ENCODE measurements at places on chromosomes 16 and 17.
A peak's percentile ranks its signal among the peaks of the same experiment; 100 is the strongest.

DNA sequence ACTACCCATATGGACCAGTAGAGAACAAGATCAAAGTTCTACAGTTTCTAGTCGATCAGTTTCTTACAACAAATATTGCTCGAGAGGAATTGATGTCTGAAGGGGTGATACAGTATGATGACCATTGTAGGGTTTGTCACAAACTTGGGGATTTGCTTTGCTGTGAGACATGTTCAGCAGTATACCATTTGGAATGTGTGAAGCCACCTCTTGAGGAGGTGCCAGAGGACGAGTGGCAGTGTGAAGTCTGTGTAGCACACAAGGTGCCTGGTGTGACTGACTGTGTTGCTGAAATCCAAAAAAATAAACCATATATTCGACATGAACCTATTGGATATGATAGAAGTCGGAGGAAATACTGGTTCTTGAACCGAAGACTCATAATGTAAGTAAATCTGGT, 29.1 kb downstream of the BPTF start:
- DNase-seq: no peak

DNA sequence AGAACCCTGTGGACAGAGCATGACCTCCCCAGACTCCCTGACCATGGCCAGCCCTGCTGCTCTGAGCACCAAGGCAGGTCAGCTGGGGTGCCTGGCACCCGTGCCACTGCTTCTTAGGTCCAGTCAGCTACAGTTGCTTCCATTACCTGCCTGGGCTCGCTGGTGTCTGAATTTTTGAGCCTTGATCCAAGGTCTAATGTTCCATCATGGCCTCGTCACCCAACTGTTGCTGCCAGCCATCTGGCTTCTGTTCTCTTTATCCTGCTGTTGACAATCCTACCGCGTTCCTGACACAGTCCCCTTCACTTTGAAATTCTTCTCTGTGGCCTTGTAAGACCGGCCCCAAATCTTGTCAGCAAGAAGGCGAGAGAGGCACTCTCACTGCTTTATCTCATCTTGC, 16.7 kb downstream of the GLYR1 start:
- no peak for DNase-seq

DNA sequence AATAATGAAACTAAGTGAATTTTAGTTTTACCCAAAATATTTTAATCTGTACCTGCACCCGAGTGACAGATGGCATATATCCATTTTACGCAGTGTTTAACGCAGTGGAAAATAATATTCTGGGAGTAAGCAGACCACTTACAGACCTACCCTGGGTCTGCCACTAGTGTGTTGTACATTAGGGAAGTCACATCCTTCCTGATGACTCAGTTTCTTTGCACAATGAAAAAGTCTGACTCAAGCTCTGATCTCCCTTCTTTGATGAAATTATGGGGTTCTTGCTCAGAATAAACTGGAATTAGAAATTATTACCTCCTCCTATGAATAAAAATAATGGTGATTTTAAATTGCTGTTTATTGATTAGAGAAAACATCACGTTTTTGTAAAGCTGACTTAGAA, 123.2 kb upstream of the AXIN2 start:
- DNase-seq: no peak

- DNase-seq: no peak
Measured at GRCh38 chr16:67278773-67279295, 498 bp upstream of the PLEKHG4 start.

- no peak for DNase-seq
Measured at GRCh38 chr17:36940313-36941264, 3.3 kb downstream of the LHX1 start.

DNA sequence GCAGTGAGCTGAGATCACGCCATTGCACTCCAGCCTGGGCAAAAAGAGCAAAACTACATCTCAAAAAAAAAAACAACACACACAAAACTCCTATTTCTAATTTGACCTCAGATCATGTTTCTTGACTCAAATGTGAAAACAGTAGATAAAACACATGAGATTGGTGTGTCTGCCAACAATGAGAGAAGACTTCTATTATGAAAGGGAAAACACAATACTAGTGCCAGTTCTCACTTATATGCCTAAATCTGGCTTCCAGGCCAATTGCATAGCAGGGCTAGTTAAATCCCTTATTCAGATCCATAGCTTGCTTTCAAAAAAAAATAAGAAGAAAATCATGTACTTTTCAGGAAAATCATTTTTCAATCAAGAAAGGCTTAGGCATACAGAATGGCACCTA, 39.4 kb downstream of the AP1G1 start:
- DNase-seq: no peak

DNA sequence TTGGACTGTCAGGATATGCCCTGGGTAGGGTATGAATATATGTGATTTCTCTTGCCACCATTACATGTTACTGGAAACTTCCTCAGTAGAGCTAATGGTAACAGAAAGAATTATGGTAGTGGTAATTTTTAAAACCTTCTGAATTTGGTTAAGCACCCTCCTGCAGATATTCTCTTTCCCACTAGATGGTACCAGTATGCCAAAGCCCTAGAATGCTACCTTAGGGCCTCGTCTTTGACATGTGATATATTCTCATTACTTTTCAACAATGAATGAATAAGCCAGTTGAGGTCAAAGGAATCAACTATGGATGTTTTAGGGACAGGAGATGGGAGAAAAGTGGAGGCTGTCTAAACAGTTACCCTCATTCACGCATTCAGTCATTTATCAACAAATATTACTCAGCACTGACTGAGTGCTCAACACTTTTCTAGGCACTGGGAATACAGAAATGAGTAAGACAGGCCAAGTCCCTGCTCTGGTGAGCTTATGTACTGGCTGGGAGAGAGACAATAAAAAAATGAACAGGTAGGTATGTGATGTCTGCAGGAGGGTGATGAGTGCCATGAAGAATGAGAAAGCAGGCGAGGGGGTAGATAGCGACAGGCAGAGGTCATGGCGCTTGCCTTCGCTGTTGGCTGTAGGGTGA, 14.7 kb downstream of the CDH13 start:
- DNase-seq: no peak

- no peak for DNase-seq
Measured at GRCh38 chr17:9700754-9701476, 55.6 kb downstream of the USP43 start.

GRCh38 chr17:673200-673681, 41.4 kb downstream of the VPS53 start:
- DNase-seq: no peak

DNA sequence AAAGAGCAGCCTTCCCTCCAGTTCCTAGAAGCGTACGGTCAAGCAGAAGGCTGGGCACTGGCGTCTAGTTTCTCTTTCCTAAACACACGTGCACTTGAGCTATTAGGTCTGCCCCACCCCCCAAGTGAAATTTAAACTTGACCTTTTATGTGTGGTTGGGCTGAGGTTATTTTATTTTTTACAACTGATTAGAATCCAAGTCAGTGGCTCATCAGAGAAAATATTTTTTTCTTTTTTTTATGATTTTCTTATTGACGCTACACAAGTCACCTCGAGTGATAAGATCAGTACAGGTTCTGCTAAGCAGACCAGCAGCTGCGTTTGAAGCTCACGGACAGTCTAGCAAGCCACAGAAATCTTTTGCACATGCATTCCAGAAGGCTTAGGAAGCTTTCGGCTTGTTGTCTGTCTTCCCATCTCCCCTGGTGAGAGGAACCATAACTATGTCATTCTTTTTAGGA, 95.1 kb downstream of the ZFHX3 start:
- no peak for DNase-seq

GRCh38 chr17:15914400-15915170, 30.3 kb upstream of the ADORA2B start:
- DNase-seq: no peak

DNA sequence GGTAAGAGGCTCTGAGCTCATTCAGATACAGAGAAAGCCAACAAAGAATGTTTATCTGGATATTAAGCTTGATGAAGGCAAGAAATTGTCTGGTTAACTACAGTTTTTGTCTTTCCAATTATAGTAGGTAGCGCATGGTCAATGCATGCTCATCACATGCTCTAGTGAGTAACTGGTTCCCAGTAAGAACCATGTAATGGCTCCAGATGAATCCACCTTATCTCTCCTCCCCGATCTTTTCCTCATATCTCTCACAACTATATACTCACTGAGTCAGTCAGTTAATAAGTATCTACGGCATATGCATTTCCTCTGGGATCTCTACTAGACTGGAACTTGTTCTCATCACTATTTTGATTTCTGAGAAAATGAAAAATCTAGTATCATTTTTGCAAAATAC, 340.7 kb upstream of the DYNLRB2 start:
- DNase-seq: no peak

DNA sequence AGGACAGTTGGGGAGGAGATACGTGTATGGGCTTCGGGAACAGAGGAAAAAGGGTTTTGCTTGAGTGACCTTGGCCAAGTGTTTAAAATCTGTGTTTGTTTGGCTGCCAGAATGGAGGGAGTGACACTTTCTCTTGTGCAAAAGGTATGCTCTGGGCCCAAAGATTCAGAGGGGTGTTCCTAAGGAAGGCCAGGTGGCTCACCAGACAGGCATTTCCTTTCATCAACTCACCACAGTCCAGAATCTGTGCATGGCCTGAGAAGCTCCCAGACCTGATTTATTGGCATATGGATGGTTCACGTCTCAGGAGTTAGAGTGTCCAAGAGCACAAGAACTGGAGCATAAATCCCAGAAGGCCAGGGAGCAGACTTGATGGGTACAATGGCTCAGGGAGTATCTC, 53.4 kb upstream of the NLK start:
- no peak for DNase-seq

GRCh38 chr16:58665200-58665599, 19.4 kb downstream of the SLC38A7 start:
- DNase-seq: no peak

DNA sequence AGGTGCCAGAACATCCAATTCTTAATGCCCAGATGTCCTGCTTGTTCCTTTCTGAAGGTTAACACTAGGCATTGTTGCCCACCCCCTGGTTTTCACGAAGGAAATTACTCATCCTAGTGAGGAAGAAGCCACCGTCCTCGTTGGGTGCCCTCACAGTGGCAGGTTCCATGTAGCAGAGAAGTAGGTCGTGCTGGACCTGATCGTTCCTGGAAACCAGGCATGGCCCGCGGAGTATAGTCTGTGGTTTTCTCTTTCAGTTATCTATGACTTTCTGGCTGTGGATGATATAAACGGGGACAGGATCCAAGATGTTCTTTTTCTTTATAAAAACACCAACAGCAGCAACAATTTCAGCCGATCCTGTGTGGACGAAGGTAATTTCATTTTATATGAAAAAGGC, 16.5 kb downstream of the RGS11 start:
- no peak for DNase-seq

DNA sequence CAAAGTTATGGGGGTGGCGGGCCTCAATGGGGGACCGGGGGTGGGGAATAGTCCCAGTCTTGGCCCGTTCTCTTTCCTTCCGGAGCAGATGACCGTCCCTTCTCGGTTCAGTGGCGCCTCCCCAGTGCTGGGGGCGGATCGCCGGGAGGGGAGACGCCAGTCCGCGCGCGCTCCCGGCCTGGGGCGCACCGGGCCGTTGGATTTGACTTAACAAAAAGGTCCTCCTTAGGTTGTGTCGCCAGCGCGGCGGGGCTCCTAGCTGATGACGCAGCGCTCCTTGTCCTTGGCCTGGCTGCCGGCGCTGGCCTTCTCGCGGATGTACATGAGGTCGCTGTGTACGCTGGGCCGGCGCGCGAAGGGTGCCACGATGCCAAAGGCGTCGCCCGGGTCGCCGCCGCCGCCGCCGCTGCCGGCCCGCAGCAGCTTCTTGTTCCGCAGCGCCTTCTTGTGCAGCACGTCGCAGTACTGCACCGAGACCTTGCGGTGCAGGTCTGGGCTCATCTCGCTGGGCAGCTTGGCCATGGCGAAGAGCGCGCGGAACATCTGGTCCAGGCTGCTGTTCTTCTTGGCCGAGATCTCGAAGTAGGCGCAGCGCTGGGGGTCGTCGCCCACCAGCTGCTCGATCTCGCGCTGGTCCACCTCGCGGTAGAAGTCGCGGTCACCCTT, 1.2 kb downstream of the RASD1 start:
- no peak for DNase-seq

GRCh38 chr17:39069114-39069756, 82.2 kb downstream of the PLXDC1 start:
- peak; percentile 48 for DNase-seq

DNA sequence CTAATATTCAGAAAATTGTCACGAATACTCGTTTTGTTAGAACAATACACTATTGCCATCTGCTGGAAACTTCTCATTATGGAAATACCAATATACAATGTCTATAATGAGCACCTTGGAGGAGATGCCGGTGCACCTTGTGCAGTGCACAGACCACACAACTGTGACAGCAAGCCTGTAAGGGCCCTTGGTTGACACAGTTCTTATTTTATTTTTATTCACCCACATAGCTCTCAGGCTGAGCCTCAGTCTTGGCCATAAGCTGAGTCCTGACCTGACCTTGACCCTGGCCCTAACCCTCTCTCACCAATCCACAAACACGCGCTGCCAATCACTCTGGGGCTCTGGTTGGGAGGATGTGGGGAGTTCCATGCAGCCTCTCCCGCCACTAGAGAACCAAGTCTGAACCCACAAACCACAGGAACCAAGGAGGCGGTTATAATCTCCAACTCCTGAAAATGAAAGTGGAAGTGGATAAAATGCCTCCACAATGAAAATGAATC, 7.6 kb downstream of the AIPL1 start:
- DNase-seq: peak; percentile 77

DNA sequence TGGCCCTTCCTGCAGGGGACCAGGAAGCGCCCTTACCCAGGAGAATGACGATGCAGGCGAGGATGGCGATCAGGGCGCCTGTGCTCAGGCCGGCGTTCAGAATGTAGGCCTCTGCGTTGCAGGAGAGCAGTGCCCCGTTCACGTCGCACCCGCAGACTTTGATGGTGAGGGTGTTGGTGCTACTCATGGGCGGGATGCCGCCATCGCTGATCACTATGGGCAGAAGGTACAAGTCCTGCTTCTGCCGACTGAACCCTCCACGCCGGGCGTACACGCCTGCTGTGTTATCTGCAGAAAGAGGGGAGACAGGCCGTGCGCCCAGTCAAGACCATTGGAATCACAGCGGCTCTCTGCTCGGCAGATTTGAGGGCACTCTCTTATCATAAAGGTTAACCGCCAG, 171.1 kb downstream of the CDH11 start:
- no peak for DNase-seq

DNA sequence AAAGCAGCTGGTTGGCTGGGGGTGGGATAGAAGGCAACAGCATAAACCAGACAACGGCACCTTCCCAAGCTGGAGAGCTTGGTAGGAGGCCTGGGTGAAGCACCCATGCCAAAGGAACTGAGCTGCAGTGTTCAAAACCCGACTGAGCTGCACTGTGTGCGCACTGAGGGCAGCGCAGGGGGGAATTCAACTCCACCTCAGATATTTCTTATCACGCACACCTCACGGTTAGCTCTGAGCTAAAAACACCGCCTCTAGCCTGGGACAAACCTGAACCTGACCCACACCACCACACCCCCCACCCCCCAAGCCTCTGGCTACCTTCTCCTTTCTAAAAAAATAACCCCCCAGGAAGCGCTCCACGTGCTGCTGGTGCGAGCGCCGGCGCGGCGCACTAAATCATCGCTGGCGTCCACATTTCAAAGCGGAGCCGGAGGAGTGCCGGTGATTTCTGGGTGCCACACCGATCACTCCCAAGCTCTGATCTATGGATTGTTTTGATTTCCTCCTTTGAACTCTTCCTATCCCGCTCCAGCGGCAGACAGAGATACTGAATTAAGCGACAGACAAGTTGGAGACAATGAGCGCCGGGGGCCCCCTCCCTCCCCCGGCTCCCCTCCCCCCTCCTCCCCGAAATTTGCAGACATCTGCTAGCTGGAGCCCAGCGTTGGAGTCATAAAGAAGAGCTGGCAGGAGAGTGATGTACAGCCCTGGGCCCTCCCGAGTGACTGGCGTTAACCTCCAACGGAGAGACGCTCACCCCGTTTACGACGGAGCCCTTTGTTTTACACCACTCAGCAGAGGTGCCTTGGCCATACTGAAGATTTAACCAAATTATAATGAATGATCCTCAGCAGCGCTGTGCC, 85.0 kb downstream of the NOG start:
- DNase-seq: no peak

Data from DND-41 (cell line).